Right forelimb (tissue), 1 donor: ENCODE measurements at places on chromosomes 5 and 9.
A peak's percentile ranks its signal among the peaks of the same experiment; 100 is the strongest.

- no peak for DNase-seq
Measured at GRCh38 chr9:130289711-130290241, 24.2 kb downstream of the HMCN2 start.

- DNase-seq, result no peak
Measured at GRCh38 chr5:167442922-167443321, 848.5 kb upstream of the WWC1 start.

GRCh38 chr5:32572778-32573480 lies 12.4 kb upstream of the SUB1 start:
- DNase-seq, result no peak

DNA sequence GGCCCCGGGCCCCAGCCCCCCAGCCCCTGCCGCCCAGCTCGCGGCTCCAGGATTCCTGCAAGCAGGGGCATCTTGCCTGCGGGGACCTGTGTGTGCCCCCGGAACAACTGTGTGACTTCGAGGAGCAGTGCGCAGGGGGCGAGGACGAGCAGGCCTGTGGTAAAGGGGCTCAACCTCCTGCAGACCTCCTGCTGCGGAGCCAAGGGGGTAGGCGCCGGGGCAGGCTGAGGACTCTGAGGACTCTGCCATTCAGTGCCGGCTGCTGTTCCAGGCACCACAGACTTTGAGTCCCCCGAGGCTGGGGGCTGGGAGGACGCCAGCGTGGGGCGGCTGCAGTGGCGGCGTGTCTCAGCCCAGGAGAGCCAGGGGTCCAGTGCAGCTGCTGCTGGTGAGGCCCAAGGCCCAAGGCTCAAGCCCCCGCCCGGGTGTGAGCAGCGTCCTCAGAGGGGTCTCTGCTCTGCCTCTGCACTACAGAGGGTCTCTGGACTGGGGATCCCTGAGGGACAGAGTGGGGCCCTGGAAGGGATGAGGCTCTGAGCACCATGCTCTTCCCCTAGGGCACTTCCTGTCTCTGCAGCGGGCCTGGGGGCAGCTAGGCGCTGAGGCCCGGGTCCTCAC lies 3.4 kb downstream of the MAMDC4 start:
- DNase-seq, result no peak

- DNase-seq, result no peak
Measured at GRCh38 chr5:107364443-107365319, 306.1 kb downstream of the EFNA5 start.

- DNase-seq, result no peak
Measured at GRCh38 chr5:132071338-132071707, 2.3 kb upstream of the CSF2 start.

GRCh38 chr5:5422819-5423515 lies 490 bp downstream of the ICE1 start:
- no peak for DNase-seq

- no peak for DNase-seq
Measured at GRCh38 chr5:122056913-122057312, 21.1 kb downstream of the LOX start.

DNA sequence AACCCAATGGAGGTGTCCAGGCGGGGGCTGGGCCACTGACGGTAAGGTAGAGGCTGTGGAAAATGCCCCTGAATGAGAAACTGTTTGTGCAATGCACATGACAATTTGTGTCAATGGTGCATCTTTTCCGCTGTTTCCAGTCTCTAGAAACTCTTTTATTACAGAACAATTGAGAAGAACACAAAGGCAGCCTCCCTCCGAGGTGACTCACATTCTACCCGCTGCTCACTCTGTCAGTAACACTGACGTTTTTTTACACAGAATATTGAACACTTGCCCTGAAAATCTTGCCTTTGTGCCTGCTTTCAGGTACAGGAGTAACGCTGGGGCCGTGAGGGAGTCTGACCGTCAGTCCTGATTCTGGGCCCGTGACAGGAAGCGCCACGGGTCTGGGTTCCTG lies 11.7 kb upstream of the TENT4A start:
- DNase-seq, result no peak

DNA sequence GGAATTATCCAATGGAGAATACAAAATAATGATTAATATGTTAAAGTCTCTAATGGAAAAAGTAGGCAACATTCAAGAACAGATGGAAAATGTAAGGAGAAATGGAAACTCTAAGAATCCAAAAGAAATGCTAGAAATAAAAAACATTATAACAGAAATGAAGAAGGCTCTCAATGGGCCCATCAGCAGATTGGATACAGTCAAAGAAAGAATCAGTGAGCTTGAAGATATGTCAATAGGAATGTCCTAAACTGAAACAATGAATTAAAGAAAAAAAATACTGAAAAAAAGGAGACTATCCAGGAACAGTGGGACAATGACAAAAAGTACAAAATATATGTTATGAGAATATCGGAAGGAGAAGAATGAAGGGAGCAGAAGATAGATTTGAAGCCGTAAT lies 193.1 kb downstream of the DAB2IP start:
- DNase-seq, result no peak

DNA sequence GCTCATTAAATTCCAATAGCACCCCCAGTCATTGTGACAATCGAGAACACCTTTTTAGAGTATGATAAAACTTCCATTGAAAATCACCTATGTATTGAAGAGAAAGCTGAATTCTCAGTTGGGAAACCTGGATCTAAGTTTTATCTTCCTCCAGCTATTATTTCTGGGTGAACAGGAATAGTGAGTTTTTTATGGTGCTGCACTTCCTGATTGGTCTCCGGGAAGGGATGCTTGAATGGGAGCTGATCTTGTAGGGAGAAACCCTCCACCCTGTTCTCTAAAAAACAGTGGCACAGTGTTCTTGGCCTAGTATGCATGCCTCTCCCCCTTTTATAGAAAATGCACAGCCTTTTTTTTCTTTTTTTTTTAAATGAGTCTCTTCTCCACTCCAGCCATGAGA lies 112.2 kb downstream of the ACTBL2 start:
- no peak for DNase-seq

DNA sequence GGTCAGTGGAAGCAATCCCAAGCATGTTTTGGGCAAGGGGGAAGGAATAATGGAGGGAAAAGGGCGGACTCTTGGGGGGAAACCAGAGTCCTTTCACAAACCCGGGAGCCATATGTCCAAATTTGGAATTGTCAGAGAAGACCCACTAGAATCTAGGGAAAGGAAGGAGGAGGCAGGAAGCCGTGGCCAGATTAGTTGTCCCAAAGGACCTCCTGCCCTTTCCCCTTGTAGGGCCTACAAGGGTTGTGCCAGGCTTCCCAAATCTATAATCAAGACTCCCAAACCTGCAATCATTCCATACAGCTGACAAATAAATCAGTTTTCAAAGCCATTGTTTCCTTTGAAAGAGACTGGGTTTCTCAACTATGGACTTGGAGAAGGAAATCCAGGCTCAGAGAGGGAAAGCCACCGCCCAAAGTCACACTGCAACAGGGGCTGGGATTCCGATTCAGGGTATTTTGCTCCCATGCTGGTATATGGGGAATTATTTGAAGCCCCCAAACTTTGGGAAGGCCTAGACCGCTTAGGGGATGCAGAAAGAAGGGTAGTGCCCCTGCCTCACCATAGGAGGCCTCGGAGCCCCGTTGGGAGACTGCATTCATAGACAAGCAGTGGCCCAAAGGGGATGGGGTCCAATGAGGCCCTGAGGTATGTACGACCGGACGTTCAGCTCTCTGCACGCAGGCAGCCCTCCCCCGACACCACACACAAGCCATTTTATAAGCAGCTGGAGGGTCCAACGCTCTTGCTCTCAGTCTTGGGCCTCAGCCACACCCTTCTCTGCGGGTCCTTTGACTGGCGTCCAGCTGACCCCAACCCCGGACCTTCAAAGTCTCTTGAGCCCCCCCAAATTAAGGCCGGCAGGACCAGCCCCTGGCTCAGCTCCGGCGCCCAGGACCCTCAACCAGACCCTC lies 815 bp downstream of the ANXA6 start:
- peak; percentile 53 for DNase-seq

DNA sequence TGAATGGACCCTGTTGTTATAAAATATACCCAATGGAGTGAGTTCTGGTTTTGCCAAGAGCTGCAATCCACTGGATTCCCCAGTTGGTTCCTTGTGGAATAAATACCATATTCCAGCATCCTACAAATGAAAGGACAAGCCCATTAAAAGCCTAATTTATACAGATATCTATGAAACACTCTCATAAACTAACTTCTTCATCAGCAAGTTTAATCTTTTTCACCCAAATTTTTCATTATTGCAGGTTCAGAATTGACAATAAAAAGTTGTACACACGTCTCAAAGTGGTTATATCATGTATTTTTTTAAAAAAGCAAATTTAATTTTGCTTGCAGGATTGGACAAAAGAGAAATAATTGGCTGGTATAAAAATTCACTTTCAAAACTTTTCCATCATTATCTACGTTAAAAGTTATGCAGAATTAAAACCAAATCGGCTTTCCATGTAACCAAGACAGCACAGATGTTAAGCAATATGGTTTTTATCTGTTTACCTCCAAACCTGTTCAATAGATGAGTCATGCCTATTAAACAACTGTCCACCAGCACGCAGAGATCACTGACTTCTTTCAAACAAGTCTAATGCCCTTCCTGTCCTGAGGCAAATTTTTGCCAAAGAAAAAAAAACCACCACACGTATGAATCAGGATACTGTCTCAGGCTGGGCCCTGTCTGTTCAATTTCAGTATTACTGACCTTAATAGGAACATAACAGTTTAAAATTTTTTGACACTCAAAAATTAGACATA lies 42.5 kb downstream of the CEMIP2 start:
- no peak for DNase-seq

DNA sequence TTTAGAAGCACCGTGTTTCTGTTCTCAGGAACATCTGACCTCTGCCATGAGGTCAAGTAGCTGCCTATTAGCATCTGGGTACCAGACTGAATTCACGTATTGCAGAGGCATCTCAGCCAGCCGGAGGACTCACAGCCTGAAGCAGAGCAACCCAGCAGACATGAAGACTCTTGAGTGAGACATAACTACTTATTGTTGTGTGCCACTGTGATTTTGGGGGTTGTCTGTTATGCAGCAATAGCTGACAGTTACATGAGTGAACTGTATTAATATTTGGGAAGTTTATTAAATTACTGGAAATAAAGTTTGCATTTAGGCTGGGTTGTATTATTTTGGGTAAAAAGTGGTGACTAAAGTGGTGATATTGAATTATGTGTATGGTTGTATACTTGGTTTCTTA lies 1.3 kb upstream of the ACOT12 start:
- DNase-seq, result no peak

- no peak for DNase-seq
Measured at GRCh38 chr5:6644794-6645241, 11.6 kb downstream of the SRD5A1 start.

DNA sequence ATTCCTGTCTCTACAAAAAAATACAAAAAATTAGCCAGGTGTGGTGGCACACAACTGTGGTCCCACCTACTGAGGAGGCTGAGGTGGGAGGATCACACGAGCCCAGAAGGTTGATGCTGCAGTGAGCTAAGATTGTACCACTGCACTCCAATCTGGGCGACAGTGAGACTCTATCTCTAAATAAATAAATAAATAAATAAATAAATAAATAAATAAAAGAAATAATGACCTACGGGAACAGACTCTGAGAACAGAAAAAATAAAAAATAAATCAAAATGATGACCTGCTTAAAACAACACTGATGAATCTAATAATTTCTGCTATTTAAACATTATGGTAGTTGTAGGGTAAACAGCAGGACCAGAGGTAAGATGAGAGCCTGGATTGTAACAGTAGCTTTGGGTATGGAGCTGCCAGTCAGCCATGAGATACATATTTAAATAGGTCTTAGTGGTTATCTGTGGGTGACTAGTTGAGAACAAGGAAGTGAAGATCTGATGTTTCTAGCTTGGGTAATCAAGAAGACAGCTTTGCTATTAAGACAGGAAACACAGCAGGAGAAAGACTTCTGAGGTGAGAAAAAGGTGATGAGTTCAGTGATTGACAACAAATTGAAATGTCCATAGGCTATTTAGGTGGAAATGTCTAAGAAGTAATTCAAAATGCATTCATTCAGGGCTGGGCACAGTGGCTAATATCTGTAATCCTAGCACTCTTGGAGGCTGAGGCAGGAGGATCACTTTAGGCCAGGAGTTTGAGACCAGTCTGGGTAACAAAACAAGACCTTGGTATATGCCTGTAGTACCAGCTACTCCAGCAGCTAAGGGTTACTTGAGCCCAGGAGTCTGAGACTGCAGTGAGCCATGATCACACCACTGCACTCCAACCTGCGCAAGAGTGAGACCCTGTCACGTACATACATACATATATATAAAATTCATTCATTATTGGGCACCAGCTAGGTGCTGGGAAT lies 11.0 kb downstream of the RNF145 start:
- no peak for DNase-seq

- peak; percentile 82 for DNase-seq
Measured at GRCh38 chr9:136328622-136329041, 1.3 kb downstream of the GPSM1 start.

DNA sequence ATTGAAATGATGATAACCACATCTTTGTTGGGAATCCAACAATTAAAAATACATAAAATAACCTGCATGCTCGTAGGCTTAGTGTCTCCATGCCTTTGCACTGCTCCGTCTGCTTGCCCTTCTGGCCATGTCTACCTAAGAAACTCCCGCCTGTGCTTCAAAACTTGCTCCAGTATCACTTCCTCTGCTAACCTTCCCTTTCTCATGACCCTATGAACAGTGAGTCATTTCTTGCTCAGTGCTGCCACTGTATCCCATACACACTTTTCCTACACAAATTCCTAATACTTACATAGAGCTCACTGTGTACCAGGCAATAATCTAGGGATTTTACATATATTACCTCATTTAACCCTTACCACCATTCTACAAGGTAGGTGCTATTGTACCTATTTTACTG lies 33.5 kb downstream of the TMEM245 start:
- no peak for DNase-seq

DNA sequence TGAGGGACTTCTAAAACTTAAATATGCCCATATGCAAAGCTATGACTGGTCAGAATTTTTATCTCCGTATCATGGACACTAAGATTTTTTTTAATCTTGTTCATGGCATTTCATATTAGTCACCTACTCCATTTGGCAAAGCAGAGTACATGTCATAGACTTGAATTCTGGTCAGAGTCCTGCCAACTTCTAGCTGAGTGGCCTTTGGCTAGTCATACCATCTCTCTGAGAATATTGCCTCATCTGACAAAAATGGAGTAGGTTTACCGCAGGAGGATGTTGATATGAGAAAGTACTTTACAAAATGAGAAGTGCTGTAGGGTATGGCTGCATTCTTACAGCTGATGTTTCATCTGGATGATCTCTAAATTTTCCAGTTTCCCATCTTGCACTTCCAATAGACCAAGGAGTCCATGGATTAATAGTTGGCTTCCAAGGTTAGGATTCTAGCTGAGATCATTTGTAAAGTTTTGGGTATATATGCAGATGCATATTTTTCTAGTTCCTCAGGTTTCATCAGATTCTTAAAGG lies 150.8 kb upstream of the NR3C1 start:
- no peak for DNase-seq

- no peak for DNase-seq
Measured at GRCh38 chr5:28214292-28214691, 1175.9 kb upstream of the CDH9 start.
